ENCODE measurements at places on chromosomes 3 and 15. TPM values are rescaled to one million over a fixed set of nuclear protein-coding genes. Genes with fewer than 3 reads are reported as not detected.

GRCh38 chr15:69724333-69724732, 271.7 kb downstream of the RPLP1 start:
- no peak for DNase-seq

DNA sequence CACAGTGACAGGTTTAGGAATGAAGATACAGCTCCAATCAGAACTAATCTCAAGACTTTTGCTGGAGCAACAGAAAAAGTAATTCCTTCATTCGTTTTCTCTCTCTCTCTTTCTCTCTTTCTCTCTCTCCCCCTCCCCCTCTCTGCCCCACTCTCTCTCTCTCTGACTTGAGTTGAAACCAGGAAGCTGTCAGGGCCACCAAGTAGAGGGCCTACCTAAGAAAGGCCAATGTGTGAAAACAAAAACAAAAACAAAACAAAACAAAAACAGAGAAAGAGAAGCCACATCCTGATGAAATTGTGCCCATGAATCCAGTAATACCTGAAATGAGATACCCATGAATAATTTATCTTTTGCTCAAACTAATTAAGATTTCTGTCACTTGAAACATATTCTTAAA, 72.9 kb downstream of the ATP8B4 start:
- DNase-seq = no peak

Gene RASSF1
- total RNA-seq = 70.8 TPM

Gene GNB5
- 21.7 TPM for total RNA-seq

GRCh38 chr15:23646165-23647000, 1.3 kb downstream of the MAGEL2 start:
- DNase-seq = no peak

Gene CKMT1B
- not detected for total RNA-seq

DNA sequence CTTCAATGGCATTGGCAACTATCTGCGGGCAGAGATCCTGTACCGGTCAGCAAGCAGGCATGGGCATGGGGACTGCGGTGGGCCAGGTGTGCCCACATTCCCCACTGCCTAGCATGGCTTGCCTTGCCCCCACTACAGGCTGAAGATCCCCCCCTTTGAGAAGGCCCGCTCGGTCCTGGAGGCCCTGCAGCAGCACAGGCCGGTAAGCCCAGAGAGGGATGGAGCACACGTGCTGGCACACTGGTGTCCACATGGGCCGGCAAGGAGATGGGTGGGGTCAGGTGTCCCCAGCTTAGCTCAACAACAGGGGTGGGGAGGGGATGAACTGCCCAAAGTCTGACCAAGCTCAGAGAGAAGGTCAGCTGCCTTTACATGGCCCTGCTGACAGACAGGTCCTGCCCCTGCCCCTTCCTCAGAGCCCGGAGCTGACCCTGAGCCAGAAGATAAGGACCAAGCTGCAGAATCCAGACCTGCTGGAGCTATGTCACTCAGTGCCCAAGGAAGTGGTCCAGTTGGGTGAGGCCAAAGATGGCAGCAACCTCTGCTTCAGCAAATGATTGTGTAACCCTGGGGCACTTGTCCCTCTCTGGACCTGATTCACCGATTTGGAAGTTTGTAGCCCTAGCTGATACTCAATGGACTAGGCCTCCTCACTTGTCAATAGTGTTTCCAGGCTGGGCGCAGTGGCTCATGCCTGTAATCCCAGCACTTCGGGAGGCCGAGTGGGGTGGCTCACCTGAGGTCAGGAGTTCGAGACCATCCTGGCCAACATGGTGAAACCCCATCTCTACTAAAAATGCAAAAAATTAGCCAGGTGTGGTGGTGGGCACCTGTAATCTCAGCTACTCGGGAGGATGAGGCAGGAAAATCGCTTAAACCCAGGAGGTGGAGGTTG, 5.6 kb downstream of the NEIL1 start:
- DNase-seq = no peak

DNA sequence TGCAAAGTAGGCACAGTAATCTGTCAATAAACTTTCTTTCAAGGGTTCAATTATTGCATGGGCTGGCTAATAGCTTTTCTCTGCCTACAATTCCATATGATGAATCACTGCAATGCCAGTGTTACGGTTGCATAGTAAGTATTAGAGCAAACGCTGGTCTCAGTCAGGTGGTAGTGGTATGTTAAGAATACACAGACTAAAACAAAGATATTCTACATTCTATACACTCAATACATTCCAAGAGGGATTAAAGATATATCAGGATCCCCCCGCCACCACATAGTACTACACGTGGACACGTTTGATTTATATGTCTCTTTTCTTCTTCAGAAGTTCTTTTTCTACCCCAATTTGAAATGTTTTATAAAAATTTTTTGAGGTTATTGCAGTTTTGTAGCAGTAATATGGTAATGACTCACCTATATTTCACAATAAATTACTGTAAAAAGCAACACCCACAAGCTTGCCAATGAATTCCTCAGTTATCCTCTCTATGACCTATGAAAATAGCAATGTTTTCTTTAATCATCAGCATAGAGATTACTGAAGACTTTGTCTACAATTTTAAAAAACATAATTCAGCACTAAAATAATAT, 68.2 kb downstream of the CD200R1L start:
- no peak for DNase-seq

DNA sequence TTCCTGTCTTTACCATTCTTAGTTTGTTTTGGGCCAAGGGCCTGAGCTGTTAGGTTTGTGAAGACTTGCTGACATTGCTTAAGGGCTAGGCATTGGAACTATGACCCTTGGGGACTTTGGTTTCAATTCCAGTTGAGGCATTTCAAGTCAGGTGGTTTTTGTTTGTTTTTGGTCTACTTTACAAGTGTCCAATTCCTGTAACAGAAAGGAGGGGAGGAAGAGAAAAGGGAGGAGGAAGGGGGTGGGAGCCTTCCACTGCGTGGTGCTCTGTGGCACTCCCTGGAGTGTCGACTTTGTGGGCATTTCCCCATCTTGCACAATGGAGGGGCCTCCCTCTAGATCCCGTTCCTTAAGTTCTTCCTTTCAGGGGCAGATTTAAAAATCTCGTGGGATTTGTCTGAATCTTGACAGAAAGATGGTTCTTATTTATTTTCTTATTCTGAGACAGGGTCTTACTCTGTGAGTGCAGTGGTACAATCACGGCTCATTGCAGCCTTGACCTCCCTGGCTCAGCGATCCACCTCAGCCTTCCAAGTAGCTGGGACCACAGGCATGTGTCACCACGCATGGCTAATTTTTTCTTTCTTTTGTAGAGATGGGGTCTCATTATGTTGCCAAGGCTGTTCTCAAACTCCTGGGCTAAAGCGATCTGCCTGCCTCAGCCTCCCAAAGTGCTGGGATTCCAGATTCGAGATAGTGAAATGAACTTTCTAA, 59.5 kb upstream of the RYK start:
- no peak for DNase-seq

Gene SPATA12
- not detected for total RNA-seq

Measured in CD8-positive, alpha-beta memory T cell (primary cell).